HepG2 (cell line): ENCODE measurements at places on chromosomes 7 and 10. TPM values are rescaled to one million over a fixed set of nuclear protein-coding genes. Genes with fewer than 3 reads are reported as not detected.

DNA sequence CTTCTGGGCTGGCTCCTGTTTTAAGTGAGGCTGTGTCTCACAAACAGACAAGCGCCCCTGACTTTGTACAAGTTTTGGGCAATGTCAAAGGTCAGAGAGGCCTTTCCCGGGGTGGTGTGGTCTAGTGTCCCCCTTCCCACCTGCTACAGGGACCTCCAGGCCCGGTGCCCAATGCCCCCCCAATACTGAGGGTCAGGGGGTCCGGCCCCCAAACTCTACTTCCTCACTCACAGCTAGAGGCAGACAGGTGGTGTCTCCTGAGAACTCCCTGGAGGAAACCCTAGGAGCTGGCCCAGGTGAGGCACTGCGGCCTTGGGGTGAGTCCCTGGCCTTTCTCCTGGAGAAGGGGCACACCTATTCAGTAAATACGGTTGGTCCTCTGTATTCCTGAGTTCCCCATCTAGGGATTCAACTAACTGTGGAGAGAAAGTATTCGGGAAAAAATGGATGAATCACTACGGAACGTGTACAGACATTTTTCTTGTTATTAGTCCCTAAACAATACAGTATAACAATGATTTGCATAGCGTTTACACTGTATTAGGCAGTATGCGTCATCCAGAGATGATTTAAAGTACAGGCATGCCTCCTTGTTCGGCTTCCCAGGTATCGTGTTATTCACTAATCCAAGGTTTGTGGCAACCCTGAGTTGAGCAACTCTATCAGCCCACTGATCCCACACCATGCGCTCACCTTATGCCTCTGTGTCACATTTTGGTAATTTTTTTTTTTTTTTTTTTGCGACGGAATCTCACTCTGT is 308.1 kb downstream of the WDR37 start:
- DNase-seq, result no peak
- peaks cover 16% of the 10 kb centered on the region; the same call in 2 of the 3 replicates for H3K27me3 ChIP-seq
- H3K4me3 ChIP-seq, result no peak overlapping the region
- peaks cover 7% of the 10 kb centered on the region for H3K4me1 ChIP-seq
- H3K36me3 ChIP-seq, result no peaks in the 10 kb centered on the region

GRCh38 chr7:16747102-16747501 is 6.5 kb upstream of the TSPAN13 start:
- 0 out of 2 replicates have a peak, but pooled peaks cover 6% of the 10 kb centered on the region for H3K4me1 ChIP-seq
- no peak for DNase-seq
- no peaks in the 10 kb centered on the region for H3K27me3 ChIP-seq
- no peaks in the 10 kb centered on the region for H3K36me3 ChIP-seq
- H3K4me3 ChIP-seq, result no peak overlapping the region

GRCh38 chr7:129095258-129095657 is 40.3 kb upstream of the TNPO3 start:
- no peak overlapping the region for H3K4me3 ChIP-seq
- no peaks in the 10 kb centered on the region for H3K36me3 ChIP-seq
- H3K4me1 ChIP-seq, result peaks cover 48% of the 10 kb centered on the region
- DNase-seq, result no peak
- no peak overlapping the region for H3K27ac ChIP-seq

DNA sequence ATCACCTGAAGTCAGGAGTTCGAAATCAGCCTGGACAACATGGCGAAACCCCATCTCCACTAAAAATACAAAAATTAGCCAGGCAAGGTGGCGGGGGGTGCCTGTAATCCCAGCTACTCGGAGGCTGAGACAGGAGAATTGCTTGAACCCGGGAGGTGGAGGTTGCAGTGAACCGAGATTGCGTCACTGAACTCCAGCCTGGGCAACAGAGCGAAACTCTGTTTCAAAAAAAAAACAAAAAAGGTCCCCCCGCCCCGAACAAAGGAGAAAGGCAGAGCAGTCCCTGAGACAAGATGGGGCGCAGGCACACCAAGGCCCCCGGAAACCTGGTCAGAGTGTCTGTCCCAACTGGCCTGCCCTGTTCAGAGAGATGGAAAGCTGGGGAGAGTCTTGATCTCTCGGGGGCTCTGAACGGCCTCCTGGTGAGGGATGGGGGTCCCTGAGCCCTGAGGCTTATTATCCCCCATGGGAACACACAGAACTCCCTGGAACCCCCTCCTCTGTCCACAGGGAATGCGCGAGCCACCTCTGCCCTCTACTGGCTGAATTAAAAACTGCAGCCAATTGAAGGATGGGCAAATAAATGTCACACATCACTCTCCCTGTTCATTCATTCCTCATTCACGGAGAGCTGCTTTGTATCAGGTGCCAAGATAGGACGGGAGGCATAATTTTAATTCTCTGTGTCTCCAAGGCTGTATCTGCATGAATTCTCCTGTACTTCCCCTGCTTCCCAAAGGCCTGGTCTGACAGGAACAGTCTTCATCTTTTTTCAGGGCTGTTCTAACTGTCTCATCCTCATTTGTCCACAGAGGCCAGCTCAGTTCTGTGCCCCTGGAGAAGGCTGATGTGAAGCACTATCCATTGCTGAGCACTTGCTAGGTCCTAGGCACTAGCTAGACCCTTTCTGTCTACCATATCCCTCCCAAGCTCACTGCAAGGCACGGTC is 28.9 kb downstream of the MAT1A start:
- no peak overlapping the region for H3K4me3 ChIP-seq
- peak; percentile 48 for DNase-seq
- no peaks in the 10 kb centered on the region for H3K27me3 ChIP-seq
- no peak overlapping the region for H3K27ac ChIP-seq
- H3K36me3 ChIP-seq, result no peaks in the 10 kb centered on the region

DNA sequence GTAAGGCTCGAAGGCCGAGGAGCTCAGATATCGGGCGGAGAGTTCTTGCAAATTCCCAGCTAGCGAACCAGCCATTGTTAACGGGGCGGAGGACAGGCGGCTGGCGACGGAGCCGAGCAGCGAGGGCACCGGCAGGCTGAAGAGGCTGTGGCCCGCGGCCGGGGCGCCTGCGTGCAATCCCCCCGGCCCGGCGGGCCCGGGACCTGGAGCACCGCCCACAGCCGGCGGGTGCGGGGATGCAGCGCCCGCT is 4.1 kb downstream of the VAX1 start:
- no peak overlapping the region for H3K27ac ChIP-seq
- H3K36me3 ChIP-seq, result no peaks in the 10 kb centered on the region
- peaks cover 10% of the 10 kb centered on the region; the same call in 1 of the 2 replicates for H3K4me1 ChIP-seq
- H3K4me3 ChIP-seq, result no peak overlapping the region
- H3K27me3 ChIP-seq, result peaks cover 93% of the 10 kb centered on the region
- DNase-seq, result no peak

GRCh38 chr7:98641646-98642500 is 24.8 kb downstream of the NPTX2 start:
- peak; percentile 21 for DNase-seq
- no peaks in the 10 kb centered on the region; the same call in 1 of the 2 replicates for H3K27me3 ChIP-seq
- no peaks in the 10 kb centered on the region for H3K36me3 ChIP-seq
- no peak overlapping the region for H3K4me3 ChIP-seq
- peaks cover 10% of the 10 kb centered on the region; the same call in 1 of the 2 replicates for H3K4me1 ChIP-seq
- H3K27ac ChIP-seq, result no peak overlapping the region

- peak; percentile 13 for DNase-seq
- no peaks in the 10 kb centered on the region for H3K36me3 ChIP-seq
- no peak overlapping the region for H3K4me3 ChIP-seq
- no peaks in the 10 kb centered on the region for H3K27me3 ChIP-seq
- no peak overlapping the region for H3K27ac ChIP-seq
- H3K4me1 ChIP-seq, result peaks cover 14% of the 10 kb centered on the region; the same call in 1 of the 2 replicates
Observed at GRCh38 chr10:84267503-84268126, 22.8 kb downstream of the RGR start.

DNA sequence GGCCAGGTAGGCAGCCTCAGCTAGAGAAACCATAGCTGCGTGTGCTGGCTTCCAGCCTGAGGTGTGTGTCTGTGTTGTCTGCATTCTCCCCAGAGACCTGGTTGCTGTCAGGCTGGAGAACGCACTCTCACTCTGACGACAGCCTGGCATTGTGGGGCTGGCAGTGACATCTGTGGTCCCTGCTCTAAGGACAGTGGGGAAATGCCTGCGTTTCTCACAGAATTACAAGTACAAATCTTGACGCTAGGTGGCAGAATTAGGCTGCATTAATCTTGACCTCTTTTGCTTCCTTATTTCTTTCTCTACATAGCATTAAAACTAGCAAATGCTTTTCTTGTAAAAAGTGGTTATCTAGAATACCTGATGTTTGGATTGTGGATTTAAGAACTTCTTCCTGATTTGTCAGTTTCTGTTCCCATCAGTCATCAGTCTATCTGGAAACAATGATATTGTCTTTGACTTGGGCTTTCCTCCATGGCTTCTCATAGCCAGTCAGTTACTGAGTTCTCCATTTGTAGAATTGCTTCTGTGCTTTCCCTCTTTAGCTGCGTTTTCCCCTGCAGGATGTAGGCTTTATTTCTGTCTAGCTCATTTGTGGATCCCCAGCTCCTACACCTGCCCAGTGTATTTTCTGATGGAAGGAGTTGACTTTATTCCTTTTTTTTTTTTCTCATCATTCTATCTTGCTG is 86.0 kb downstream of the FANK1 start:
- DNase-seq, result peak; percentile 41
- H3K27me3 ChIP-seq, result peaks cover 21% of the 10 kb centered on the region
- no peaks in the 10 kb centered on the region for H3K36me3 ChIP-seq
- H3K4me3 ChIP-seq, result no peak overlapping the region

Gene MMD2
- total RNA-seq, result not detected in 2 replicates

Gene ACBD7
- total RNA-seq, result 2.6 and 4.0 TPM in 2 replicates

Gene MUC3A
- total RNA-seq, result not detected in 2 replicates

DNA sequence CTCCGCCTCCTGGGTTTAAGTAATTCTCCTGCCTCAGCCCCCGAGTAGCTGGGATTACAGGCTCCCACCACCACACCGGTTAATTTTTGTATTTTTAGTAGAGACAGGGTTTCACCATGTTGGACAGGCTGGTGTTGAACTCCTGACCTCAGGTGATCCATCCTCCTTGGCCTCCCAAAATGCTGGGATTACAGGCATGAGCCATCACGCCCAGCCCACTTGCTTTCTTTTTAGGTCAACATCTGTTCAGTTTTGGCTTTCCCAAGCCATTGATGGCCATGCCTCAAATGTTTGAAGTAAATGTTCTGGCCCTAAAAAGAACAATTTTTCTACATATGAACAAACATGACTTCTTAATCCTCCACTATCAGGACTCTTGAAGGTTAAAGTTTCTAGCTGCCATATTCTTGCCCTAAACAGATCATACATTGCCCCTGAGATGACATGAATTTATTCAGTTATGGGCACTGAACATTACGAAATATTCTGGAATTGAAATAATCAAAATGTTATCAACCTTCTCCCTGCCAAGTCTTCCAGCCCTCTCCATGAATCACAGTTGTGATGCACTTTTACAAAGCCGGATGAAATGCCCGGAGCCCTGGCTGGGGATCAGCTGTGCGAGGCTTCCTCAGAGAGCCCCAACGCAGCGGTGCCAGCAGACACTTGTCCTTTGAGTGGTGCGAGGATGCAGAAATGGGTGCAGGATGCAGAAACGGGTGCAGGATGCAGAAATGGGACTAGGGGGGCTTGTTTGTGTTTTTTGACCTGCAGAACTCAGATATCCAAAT is 2.9 kb downstream of the MRLN start:
- no peak overlapping the region for H3K27ac ChIP-seq
- H3K36me3 ChIP-seq, result no peaks in the 10 kb centered on the region
- DNase-seq, result no peak

DNA sequence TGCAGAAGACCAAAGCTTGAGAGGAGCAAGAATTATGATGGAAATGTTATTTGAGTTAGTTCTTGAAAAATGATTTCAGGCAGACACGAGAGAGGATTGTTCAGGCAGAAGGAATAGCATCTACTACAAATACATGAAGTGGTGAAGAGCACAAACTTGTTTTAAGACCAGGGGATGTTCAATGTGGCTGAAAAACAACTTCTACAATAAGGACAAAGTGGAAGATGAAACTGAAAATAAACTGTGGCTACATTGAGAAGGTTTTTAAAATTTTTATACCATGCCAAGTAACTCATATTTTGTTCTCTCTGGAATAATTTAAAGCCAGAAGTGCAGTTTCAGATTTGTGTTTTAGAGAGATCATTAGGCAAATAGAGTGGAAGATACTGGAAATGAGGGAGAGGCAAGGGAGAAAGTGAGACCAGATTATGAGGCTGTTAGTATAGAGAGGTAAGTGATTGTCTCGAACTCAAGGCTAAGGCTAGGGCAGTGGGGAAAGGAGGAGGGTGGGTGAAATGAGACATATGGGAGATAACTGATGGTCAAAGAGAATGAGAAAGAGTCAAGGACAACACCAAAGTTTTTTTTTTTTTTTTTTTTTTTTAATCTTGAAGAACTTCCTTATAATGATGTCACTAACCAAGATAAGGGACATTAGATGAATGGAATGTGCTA is 115.4 kb downstream of the MDFIC start:
- H3K36me3 ChIP-seq, result no peaks in the 10 kb centered on the region
- no peak for DNase-seq
- H3K4me1 ChIP-seq, result no peaks in the 10 kb centered on the region
- no peak overlapping the region for H3K4me3 ChIP-seq
- no peaks in the 10 kb centered on the region for H3K27me3 ChIP-seq

- no peak for DNase-seq
- no peaks in the 10 kb centered on the region for H3K36me3 ChIP-seq
- H3K27me3 ChIP-seq, result 0 out of 3 replicates have a peak, but pooled peaks cover 4% of the 10 kb centered on the region
- no peak overlapping the region for H3K27ac ChIP-seq
- peaks cover 19% of the 10 kb centered on the region for H3K4me1 ChIP-seq
- H3K4me3 ChIP-seq, result no peak overlapping the region
Observed at GRCh38 chr7:5173496-5173895, 16.5 kb upstream of the WIPI2 start.

Gene ELFN1
- total RNA-seq, result 0.13 and 0.18 TPM in 2 replicates

Gene GALNT17
- total RNA-seq, result not detected in 2 replicates

GRCh38 chr10:127013211-127013656 is 108.0 kb downstream of the DOCK1 start:
- no peak overlapping the region for H3K27ac ChIP-seq
- DNase-seq, result no peak
- no peaks in the 10 kb centered on the region for H3K27me3 ChIP-seq
- H3K36me3 ChIP-seq, result peaks cover 6% of the 10 kb centered on the region

DNA sequence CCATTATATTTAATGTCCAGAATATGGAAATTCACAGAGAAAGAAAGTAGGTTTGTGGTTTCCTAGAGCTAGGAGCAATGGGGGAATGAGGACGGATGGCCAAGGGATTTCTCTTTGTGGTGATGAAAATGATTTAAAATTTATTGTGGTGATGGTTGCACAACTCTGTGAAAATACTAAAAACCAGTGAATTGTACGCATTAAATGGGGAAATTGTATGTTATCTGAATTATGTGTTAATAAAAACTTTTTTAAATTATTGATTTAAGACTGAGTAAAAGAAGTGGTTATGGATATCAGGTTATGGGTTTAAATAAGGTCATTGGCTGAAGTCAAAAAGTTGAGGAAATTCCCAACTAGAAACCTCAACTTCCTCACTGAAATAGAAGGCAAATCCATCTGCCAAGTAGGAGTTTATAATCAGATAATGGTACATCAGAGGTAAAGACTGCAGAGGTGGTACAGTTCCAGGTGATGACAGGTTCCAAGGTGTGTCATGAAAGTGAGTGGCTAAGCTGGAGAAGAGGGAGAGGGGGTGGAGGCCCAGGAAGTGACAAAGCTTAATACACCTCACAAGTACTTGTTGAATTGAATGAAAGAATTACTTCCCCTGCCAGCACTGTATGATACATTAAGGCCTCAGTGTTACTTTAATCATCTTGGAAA is 68.9 kb upstream of the CCDC71L start:
- no peak for DNase-seq
- H3K27me3 ChIP-seq, result no peaks in the 10 kb centered on the region
- H3K4me3 ChIP-seq, result no peak overlapping the region
- no peaks in the 10 kb centered on the region for H3K36me3 ChIP-seq
- no peaks in the 10 kb centered on the region for H3K4me1 ChIP-seq
